T-helper 17 cell (primary cell): ENCODE measurements at places on chromosomes 7 and 10. TPM values are rescaled to one million over a fixed set of nuclear protein-coding genes. Genes with fewer than 3 reads are reported as not detected.

DNA sequence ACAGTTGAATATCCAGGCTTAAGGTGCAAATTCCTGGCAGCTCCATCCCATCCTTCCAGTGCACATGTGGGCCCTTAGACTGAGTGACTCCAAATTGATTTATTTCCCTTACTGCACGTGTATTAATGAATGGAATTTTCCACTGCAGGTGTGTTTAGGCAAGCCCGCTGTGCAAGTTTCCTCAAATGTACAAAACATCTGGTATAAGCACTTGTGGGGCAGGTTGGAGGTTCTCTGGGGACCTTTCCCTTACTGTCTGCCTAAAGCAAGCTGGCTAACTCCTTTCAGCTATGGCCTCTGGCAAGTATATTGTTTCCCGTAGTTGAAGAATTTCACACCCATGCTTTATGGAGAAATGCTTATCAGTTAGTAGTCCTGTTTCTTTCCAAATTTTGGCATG is 25.3 kb upstream of the GIMAP6 start:
- H3K27me3 ChIP-seq: no peaks in the 10 kb centered on the region
- DNase-seq: no peak
- H3K36me3 ChIP-seq: peaks cover 2% of the 10 kb centered on the region
- peaks cover 12% of the 10 kb centered on the region for H3K4me1 ChIP-seq
- H3K4me3 ChIP-seq: no peak overlapping the region
- no peak overlapping the region for H3K27ac ChIP-seq

DNA sequence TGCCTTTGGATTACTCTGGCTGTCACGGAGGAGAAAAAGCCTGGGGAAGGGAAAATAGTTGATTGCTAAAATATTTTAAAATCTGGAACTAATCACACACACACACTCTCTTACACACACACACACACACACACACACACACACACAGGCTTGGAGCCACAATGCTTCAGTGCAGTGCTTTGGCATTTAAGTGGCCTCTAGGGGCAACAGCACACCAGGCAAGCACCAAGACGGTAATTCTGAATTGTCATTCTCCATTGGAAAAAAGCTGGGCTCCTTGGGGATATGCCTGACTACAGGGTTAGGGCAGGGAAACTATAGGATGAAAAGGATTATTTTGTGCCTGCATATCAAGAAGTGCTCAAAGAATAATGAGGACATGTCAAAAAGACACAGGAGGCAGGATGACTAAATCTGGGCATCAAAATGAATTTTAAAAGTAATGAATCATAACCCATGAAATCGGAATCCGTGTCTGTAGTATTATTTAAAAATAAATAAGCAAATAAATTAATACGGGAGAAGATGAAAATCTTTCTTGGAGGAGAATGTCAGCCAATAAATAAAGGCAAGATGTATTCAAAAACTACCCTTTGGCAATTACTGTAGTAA is 30.4 kb upstream of the DDC start:
- no peak overlapping the region for H3K4me3 ChIP-seq
- H3K4me1 ChIP-seq: peaks cover 18% of the 10 kb centered on the region
- peaks cover 10% of the 10 kb centered on the region for H3K27me3 ChIP-seq
- no peak overlapping the region for H3K27ac ChIP-seq
- no peak for DNase-seq

The ITGA8 gene
- total RNA-seq: not detected

GRCh38 chr7:22827563-22827962 is 4.9 kb upstream of the TOMM7 start:
- DNase-seq: no peak
- peaks cover 34% of the 10 kb centered on the region for H3K27me3 ChIP-seq
- peaks cover 2% of the 10 kb centered on the region for H3K4me1 ChIP-seq
- H3K36me3 ChIP-seq: peaks cover 3% of the 10 kb centered on the region

The ANKRD22 gene
- not detected for total RNA-seq

DNA sequence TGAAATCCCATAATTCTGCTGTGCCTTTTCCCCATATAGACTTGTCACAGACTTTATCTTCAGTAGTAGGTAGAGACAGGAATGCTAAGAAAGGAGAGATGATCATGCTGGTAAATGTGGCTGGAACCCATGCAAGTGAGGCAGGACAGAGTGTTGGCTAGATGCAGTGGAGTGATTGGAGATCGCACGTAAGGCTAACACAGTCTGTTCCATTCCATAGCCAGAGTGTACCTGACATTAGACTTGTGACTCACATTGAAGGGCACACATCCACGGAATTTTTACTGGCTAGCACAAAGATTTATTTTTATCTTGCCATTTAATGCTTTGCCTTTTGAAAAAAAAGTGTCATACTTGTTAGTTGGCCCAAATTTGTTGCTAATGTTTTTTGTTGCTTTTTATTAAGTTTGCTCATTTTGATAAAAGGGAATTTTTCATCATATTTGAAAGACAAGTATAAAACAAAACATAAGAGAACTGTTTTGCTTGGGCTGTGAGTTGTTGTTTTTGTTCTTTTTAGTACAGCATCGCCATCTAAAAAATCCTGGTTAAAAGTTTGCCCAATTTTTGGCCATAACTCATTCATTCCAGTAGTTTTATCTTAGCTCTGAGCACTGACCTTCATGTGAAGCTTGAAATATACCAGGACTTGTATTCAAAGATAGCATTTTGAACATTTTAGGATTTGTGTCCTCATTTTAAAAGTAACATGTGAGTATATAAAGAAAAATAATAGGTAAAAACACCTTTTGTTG is 81.0 kb downstream of the CPED1 start:
- no peak for DNase-seq
- no peaks in the 10 kb centered on the region for H3K4me1 ChIP-seq
- H3K27ac ChIP-seq: no peak overlapping the region
- no peak overlapping the region for H3K4me3 ChIP-seq
- peaks cover 4% of the 10 kb centered on the region for H3K36me3 ChIP-seq

- no peak overlapping the region for H3K27ac ChIP-seq
- no peaks in the 10 kb centered on the region for H3K27me3 ChIP-seq
- no peaks in the 10 kb centered on the region for H3K36me3 ChIP-seq
- DNase-seq: no peak
- H3K4me1 ChIP-seq: peaks cover 9% of the 10 kb centered on the region
These were observed 34.1 kb downstream of the GET4 start for GRCh38 chr7:910441-910861.

DNA sequence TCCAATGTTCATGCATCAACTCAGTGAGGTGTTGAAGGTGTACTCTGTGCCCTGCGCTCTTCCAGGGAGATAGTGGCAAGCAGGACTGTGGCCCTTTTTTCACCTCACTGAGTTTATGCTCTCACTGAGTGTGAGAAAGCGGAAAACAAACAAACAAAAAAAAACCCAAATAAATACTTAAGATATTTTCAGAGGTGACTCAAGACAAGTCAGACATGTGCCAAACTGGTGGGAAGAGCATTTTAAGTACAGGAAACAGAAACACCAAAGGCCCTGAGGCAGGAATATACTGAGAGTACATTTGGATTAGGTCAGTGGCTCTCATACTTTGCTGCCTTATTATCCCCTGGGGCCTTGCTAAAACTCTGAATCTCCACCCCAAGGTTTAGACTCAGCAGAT is 111.9 kb upstream of the IGFBP3 start:
- no peak for DNase-seq
- H3K4me3 ChIP-seq: no peak overlapping the region
- H3K4me1 ChIP-seq: no peaks in the 10 kb centered on the region
- no peaks in the 10 kb centered on the region for H3K36me3 ChIP-seq
- no peaks in the 10 kb centered on the region for H3K27me3 ChIP-seq

GRCh38 chr10:79274279-79275104 is 72.8 kb upstream of the PPIF start:
- peaks cover 2% of the 10 kb centered on the region for H3K36me3 ChIP-seq
- no peak for DNase-seq
- H3K4me3 ChIP-seq: no peak overlapping the region
- peaks cover 11% of the 10 kb centered on the region for H3K4me1 ChIP-seq
- H3K27me3 ChIP-seq: no peaks in the 10 kb centered on the region
- no peak overlapping the region for H3K27ac ChIP-seq

DNA sequence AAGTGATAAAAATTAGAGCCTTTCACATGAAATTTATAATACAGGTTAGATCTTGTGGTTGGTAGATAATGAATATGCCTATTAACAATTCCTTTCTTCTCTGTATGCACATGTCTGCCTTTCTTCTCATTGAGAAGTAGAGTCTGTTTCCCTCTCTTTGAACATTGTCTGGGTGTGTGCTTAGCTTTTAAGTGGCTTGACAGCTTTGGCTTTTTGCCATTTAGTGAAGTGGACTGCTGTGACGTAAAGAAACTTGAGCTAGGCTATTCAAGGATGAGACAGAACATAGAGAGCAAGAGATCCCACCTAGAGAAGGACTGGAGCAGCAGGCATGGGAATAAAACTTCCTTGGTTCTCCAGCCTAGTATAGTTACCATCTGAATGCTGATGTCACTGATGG is 996.7 kb upstream of the CELF2 start:
- H3K27ac ChIP-seq: no peak overlapping the region
- H3K4me3 ChIP-seq: no peak overlapping the region
- DNase-seq: no peak
- H3K27me3 ChIP-seq: no peaks in the 10 kb centered on the region

DNA sequence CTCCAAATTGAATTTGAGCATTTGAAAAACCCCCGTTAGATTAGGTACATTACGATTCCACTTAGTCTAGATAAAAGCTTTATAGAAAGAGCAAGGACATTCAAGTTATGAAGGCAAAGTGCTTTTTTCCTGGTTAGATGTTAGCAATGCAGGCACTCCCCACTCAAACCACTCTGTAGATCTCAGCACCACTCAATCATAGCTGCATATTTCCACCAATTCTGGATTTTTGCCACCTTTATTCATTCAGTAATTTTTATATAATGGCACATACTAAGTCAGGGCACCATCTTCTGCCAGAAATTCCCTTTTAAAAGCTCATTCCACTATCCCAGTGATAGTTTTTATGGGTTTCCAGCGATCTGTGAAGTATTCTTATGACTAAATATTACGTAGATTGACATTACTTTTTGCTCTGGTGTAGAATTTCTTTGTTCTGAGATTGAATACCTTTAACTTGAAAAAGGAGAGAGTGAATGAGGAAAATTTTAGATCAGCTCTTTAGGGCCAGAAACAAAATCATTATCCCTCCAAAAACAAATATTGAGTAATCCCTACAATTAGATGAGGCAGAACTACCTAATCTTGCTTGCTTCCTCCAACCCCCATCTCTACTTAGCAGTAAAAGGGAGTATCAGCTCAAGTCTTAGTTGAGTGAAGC is 51.6 kb downstream of the RNLS start:
- peaks cover 12% of the 10 kb centered on the region for H3K4me1 ChIP-seq
- no peak overlapping the region for H3K27ac ChIP-seq

DNA sequence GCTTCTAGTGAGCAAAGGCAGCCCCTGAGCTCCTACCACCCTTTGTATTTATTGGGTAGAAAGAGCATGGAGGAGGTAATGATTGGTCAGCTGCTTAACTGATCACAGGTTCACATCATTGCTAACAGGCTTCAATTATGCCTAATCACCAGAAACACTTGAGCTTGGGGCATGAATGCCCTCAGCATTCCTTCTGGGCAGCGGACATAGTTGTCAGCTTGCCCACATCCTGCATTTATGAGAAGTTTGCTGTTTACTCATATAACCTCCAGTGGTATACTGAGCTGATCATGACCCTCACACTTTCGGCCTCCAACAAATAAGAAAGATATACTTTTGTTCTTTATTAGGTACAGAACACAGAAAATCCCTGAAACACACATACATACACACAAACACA is 140.3 kb upstream of the ODAD2 start:
- H3K27me3 ChIP-seq: no peaks in the 10 kb centered on the region
- peaks cover 3% of the 10 kb centered on the region for H3K36me3 ChIP-seq
- no peaks in the 10 kb centered on the region for H3K4me1 ChIP-seq

The CNTNAP2 gene
- not detected for total RNA-seq

GRCh38 chr7:14137676-14138075 is 148.2 kb upstream of the ETV1 start:
- H3K4me1 ChIP-seq: no peaks in the 10 kb centered on the region
- H3K4me3 ChIP-seq: no peak overlapping the region
- no peak overlapping the region for H3K27ac ChIP-seq
- no peaks in the 10 kb centered on the region for H3K36me3 ChIP-seq
- DNase-seq: no peak

- no peak for DNase-seq
- no peaks in the 10 kb centered on the region for H3K4me1 ChIP-seq
- H3K36me3 ChIP-seq: no peaks in the 10 kb centered on the region
- peaks cover 10% of the 10 kb centered on the region for H3K27me3 ChIP-seq
These were observed 612.1 kb upstream of the MGMT start for GRCh38 chr10:128854963-128855362.

DNA sequence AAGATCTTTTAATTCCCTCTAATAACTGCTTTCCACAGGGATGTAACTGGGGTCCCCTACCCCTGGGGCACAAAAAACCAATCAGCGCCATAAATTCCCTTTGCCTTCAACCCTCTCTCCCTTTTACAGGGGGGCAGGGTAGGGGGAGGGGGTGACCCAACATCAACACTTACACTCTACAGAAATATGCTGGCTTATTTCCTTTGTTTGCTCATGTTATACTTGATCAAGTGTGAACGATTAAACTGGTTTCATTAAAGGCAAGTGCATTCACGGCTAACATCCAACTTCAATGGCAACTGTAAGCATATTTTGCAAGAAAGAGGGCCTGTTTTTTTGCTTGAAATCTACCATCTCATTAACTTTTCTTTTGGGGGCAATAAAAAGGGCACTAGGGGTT is 2.9 kb downstream of the CTBP2 start:
- H3K27ac ChIP-seq: no peak overlapping the region
- H3K4me1 ChIP-seq: no peaks in the 10 kb centered on the region
- no peak for DNase-seq
- no peaks in the 10 kb centered on the region for H3K36me3 ChIP-seq
